NCI-H510A (cell line): ENCODE measurements at places on chromosomes 4 and X.
A peak's percentile ranks its signal among the peaks of the same experiment; 100 is the strongest.

DNA sequence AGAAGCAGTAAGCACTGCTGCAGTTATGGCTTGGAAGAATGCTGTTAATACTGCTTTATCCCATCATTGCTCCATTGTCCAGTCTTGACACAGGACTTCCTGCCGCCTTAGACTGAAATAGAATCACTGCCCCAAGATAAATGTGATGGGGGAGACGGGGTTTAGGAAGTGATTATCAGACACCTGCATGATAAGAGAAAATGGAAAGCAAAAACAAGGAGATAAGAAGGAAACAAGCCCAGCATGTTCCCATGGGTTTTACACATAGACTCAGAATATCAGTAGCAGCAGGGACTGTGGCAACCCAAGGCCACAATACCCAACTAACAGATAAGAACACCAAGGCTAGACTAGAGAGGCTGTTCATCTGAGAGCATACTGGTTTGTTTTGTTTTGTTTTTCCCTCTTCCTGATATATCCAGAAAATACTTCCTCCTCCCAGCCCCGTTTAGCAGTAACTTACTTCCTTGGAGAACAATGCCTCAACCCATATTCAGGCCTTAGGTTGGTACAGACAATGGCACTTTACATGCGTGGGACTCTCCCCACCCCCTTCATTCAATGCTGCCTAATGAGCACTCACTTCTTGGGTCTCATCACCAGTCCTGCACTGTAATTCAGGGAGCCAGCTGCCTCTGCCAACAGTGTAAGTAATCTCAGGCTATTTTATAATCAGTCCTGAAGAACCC, 232.6 kb downstream of the CBR4 start:
- DNase-seq = no peak

GRCh38 chrX:68894513-68895340, 65.9 kb downstream of the EFNB1 start:
- DNase-seq = peak; percentile 2

GRCh38 chr4:169119536-169119935, 109.5 kb upstream of the CBR4 start:
- no peak for DNase-seq

DNA sequence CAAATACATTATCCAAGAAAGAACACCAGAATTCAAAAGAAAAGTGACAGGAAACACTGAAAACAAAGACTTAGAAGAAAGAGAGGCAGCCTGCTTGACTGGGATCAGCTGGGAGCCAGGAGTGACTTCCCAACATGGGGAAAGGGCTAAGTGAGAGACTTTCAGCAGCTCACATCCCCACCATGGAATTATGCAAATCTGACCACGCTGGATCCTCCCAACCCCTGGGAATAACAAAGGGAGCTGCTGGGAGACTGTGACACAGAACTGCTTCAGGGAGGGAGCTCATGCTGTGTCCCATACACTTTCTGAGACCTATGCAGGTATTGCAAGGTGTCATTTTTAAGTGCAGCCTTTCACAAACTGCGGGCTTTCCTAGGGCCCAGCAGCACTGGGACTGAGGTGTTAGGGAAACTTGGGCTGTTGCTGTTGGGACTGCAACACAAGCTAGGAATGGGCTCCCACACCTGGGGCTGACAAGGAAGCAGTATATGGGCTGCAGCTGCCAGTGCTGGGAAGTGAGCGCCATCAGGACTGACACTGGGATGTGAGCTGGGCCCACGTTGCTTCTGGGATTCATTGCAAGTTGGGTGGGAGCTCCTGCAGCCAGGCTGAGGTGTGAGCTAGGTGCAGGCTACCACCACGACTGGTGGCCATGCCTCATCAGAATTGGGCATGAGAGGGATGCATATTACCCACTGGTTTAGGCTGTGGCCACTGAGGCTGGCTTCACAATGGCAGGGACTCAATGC, 139.1 kb downstream of the KDR start:
- DNase-seq = no peak

GRCh38 chrX:129830494-129830893, 13.2 kb downstream of the ZDHHC9 start:
- no peak for DNase-seq

DNA sequence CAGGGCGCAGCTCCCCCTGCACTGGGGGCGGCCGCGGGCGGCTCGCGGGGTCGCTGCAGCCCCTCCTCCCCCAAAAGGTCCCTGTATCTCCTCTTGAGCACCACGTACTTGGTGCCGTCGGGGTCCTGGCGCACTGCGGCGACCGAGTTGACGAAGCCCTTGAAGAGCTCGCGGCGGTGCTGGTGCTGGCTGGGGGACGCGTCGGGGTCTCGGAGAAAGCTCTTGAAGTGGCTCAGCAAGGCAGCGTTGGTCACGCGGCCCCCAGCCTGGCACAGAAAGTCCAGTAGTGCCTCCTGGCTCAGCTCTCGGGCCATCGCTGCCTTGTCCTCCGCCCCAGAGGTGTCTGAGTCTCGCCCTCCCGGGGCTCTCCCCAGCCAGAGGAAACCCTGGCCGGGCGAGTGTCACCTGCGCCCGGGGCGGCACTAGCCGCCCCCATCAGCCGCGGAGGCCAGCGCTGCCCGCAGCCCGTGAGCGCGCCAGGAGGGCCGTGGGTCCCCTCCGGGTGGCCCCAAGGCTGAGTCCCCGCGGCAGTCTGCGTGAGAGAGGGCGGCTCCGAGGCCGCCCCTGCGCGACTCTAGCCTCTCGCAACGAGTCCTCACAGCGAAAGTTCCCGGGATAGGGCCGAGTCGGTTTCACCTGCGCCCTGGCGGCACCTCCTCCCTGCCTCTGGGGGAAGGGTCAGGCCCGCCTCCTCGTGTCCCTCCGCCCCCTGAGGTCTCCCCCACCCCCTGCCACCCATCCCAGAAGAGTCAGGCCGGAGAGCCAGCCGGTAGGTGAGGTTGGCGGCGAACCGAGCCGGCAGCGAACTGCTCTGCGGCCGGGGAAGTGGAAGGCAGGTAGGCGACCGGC, at the start of gene SOWAHB:
TSS of gene SOWAHB (minus strand) at position 609 of the 849 bp plus-strand sequence. CDS start at position 314, 295 bp downstream.
- DNase-seq = peak; percentile 91

GRCh38 chr4:4334798-4335520, 44.9 kb downstream of the ZBTB49 start:
- peak; percentile 36 for DNase-seq

- no peak for DNase-seq
Measured at GRCh38 chr4:108674356-108674977, 24.1 kb downstream of the OSTC start.

DNA sequence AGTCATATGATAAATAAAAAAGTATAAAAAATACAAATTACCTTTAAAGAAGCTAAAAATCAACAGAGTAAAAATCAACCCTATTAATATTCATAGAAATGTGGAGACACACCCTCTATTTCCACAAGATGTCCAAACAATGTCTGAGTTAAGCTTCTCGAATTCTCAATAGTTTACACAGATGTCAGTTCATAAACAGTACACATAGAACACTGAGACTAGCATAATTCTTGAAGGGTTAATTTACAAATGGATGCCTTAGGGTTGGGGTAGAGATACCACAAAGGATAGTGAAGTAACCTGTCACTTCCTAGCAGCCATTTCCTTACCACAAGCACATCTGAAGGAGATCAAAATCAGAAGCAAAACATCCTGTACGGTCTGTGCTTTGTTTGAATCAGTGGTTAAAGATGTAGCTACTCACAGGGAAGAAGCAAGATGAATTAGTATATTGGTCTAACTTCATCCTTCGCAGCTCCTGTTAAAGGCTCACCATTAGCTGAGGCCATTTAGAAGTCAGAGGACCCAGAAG, 2393.9 kb downstream of the ARAP2 start:
- DNase-seq = no peak

- no peak for DNase-seq
Measured at GRCh38 chr4:78145008-78145407, 87.9 kb downstream of the FRAS1 start.

GRCh38 chrX:112832481-112833095, 8.0 kb downstream of the AMOT start:
- DNase-seq = peak; percentile 50

DNA sequence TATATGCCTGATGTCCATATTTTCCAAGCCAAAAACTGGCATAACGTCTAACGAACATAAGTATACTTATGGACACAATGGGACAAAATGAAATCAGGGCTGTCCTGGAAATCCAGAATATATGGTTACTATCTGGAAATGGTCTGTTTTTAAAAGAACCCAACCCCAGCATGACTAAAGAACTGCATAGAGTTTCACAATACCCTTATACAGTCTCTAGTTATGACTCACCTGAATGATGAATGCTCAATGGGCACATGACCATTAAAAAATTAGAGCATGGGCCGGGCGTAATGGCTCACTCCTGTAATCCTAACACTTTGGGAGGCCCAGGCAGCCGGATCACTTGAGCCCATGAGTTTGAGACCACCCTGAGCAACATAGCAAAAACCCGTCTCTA, 31.8 kb downstream of the AMMECR1 start:
- DNase-seq = no peak

- no peak for DNase-seq
Measured at GRCh38 chr4:106851726-106852125, 184.4 kb downstream of the DKK2 start.
